T-cell (primary cell): ENCODE measurements at places on chromosomes 2 and 18.

GRCh38 chr2:174870787-174871186 lies 106.5 kb upstream of the CHRNA1 start:
- no peak for DNase-seq

- DNase-seq, result no peak
Measured at GRCh38 chr2:33620-34019, 12.7 kb downstream of the FAM110C start.

DNA sequence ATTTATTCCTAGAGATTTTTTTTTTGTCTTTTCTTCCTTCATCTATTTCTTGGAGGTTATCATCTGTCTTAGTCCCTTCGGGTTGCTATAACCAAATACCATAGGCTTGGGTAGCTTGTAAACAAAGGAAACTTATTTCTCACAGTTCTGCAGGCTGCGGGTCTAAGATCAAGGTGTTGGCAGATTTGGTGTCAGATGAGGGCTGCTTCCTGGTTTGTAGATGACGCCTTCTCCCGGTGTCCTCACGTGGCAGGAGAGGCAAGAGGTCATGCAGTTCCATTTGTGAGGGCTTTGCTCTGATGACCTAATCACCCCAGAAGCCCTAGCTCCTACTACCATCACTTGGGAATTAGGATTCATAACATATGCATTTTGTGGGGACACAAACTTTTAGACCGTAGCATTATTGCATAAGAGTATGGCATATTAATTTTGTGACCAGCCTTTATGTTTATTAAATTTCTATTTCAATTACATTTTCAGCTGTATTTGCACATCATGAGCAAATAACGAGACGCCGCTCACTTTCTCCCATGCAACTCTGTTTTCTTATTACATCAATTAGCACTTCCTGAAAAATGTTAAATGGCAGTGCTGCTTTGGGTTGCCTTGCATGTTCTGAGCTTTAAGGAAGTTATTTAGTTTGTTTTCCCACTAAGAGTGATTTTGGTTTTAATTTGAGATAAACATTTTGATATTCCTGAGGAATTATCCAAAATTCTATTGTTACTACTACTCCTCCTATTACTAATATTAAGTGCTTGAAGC lies 246.4 kb upstream of the HDAC4 start:
- DNase-seq, result no peak

GRCh38 chr2:176650838-176651555 lies 381.8 kb downstream of the MTX2 start:
- no peak for DNase-seq

GRCh38 chr2:69717861-69718273 lies 24.1 kb upstream of the ANXA4 start:
- DNase-seq, result no peak

GRCh38 chr2:191629001-191629453 lies 48.9 kb upstream of the NABP1 start:
- DNase-seq, result no peak

GRCh38 chr18:2396162-2396505 lies 175.2 kb downstream of the METTL4 start:
- no peak for DNase-seq

DNA sequence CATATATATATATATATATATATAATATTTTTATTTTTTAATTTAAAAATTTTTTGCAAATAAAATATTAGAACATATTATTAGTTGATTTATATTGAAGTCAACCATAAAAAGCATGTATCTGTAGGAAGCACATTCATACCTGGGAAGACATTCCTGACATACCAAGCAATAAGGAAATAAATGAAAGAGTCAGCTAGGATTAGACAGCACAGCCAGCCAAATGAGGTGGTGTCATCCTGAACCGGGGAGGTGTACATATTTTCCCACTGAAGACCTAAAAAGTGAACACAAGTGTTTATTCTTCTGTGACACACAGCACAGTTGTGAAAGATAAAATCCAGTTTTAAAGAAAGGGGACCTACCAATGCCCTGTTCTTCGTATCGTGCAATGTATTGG lies 149.2 kb downstream of the ABCA12 start:
- no peak for DNase-seq

DNA sequence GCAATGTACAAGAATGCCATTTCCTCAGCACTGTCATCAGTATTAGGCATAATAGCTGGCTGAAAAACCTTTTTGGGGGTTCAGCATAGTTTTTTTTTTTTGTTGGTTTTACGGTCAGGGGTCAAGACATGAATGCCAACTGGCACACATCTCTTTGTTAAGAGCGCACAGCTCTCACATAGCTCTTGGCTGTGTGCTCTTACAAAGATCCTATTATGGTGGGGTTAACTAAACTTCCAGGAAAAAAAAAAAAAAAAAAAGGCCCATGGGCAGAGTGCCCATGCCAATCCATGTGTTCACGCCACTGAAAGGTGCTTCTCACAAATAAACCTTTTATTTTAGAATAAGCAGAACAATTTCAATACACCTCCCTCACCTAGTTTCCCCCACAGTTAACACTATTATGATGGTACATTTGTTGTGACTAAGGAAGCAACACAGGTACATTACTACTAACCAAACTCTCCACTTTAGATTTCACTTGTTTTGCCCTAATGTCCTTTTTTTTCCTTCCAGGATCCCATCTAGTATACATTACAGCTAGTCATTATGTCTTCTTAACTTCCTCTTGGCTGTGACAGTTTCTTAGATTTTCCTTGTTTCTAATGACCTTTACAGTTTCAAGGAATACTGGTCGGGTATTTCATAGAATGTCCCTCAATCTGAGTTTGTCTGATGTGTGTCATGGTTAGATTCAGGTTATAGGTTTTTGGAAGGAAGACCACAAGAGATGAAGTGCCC lies 56.3 kb downstream of the C2orf74 start:
- DNase-seq, result no peak

- no peak for DNase-seq
Measured at GRCh38 chr2:164008752-164009151, 272.9 kb upstream of the FIGN start.

DNA sequence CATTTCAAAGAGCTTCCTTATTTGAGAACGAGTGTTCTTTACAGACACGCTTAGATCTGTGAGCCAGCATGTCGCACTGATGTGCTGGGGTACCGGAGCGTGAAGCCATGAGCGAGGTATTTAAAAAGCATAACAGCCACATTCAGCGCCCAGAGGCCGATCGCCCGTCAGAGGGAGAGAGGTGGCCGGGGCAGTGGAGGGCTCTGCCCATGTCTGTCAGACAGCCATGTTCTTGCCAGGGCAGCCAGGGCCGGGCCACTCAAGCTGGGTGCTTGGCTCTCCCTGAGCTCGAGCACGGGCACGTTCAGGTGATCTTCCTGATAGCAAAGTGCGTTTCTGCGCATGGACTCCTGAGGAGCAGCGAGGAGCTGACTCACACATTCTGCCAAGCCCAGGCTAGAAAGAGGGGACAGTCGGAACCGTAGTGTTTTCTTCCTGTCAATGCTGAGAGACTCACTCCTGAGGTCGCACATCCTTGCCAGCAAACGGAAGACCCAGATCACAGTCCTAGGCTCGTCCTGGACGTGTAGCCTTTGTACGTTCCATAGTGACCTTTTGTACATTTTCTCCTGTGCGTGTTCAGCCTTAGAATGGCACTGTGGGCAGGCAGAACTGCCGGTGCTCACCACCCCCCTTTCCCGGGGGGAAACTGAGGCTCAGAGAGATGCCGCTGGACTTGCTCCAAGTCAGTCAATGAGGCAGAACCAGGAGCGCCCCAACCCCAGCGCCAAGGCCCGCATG lies 100.7 kb downstream of the NFATC1 start:
- no peak for DNase-seq

- DNase-seq, result no peak
Measured at GRCh38 chr18:10927286-10927992, 221.9 kb downstream of the PIEZO2 start.

DNA sequence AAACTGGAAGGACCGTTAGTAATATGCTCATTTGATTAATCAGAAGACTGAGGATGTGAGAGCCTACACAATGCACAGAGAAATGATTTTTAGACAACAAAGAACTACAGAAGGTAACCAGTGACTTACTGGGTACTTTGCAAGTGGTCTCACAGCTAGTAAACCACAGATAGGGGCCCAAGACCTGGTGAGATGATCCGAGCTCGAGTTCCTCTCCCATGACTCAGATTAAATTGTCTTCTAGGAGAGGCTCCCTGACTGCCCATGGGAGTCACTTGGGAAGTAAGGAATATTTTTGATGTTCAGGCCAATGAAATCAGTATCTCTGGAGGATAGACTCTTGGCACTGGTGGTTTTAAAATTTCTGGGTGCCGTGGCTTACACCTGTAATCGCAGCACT lies 220.2 kb downstream of the CLIP4 start:
- no peak for DNase-seq

DNA sequence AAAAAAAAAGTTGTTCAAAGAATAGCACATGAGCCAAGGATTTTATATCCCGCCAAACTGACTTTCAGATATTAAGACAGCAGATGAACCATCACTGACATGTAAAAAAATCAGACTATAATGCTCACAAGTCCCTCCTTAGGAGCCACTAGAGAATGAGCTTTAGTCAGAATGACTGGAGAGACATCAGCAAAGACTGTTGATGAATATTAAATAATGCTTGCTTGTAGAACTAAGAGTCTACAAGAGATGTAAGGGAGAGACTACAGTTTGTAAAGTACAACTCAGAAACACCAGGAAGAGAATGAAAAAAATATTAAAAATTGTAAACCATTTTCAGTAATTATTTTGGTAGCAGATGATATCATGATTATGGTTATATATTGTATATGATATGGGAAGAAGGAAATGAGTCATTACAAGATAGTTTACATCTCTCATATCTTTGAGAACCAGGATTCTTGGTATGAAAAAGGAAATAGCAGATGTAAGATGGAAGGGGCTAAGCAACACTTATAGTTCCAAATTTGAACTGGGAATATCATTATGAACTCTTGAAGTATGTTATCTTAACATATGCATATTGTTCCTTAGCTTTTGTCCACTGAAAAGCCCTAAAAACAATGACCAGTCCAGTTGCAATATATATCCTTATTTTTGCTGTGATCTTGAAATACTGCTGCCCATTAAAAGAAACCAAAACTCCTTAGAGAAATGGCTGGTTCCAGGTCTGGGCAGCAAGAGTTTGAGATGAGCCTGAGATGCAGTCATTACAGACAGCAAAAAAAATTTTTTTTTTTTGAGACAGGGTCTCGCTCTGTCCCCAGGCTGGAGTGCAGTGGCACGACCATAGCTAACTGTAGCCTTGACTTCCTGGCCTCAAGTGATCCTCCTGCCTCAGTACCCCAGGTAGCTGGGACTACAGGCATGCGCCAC lies 55.7 kb downstream of the PTPN2 start:
- DNase-seq, result no peak

- no peak for DNase-seq
Measured at GRCh38 chr2:46952171-46952570, 36.6 kb upstream of the MCFD2 start.

- DNase-seq, result no peak
Measured at GRCh38 chr2:23520256-23520655, 135.3 kb downstream of the KLHL29 start.

- no peak for DNase-seq
Measured at GRCh38 chr2:161172901-161173540, 12.8 kb downstream of the TANK start.

DNA sequence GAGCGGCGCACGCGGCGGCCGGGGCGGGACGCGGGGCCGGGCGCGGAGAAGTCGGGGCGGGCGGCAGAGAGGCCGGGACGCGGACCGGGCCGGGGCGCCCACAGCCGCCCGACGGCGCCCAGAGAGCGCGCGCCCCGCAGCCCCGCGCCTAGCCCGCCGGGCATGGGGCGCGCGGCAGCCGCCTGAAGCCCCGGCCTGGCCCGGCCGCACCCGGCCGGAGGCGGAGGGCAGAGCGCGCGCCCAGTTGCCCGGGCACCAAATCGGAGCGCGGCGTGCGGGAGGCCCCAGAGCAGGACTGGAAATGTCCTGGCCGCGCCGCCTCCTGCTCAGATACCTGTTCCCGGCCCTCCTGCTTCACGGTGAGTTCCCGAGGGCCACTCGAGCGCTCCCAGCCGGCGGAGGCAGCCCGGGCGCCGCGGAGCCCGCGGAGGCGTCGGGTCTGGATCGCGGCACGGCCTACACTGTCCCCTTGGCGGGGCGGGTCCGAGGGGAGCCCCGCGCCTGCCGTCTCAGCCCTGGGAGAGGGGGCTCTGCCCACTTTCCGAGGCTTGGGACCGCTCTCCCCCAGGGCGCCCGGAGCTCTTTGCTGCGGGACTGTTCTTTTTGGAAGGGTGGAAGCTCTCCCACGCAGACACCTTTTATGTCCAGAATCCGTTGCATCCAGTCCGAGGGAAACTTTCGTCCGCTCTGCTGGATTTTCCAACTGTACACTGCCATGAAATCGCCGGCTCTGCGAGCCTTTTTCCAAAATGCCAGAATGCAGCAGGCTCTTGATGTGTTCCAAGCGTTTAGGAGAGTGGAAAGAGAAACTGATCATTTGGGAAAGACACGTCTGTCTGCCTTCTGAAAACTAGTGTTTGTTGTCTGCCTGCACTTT lies 484 bp downstream of the APCDD1 start:
- DNase-seq, result no peak
